Tongue (tissue), 3 donors: ENCODE measurements at places on chromosomes 13 and 19. TPM values are rescaled to one million over a fixed set of nuclear protein-coding genes. Genes with fewer than 3 reads are reported as not detected.

SYNGR4 gene
- total RNA-seq, result not detected

DNA sequence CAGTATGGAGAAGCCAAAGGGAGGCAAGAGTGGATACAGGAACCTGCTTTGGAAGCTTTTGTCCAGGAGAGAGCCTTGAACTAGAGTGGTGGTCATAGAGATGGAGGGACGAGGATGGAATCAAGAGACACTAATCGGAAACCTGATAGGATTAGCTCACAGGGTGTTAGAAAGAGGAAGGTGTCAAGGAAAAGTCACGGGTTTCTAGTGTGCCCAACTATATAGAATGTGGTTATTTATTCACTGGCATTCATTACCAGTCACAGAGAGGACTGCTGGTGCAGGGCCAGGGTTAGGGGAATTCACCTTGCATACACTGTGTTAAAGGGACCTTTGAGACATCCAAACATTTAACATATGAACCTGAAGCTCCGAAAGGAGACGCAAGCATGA is 43.4 kb upstream of the URAD start:
- no peak for DNase-seq

ABHD8 gene
- total RNA-seq, result 15.6 TPM

DNA sequence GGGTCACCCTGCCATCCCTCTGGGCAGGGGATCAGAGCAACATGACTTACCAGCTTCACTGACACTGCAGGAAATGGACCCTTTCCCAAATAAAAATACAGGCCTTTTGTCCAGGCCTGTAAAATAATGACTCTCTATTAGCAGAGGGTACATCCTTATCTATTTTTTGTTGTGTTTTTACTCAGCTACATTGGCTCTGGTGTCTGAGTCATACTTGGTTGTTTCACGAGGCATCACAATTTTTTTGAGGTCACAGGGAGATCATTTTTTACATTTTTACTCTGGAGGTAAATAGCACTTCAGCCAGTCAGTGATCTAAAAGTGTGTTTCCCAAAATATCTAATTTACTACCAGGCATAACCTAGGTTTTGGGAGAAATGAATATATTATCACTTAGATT is 6.9 kb upstream of the HTR2A start:
- DNase-seq, result no peak

DNA sequence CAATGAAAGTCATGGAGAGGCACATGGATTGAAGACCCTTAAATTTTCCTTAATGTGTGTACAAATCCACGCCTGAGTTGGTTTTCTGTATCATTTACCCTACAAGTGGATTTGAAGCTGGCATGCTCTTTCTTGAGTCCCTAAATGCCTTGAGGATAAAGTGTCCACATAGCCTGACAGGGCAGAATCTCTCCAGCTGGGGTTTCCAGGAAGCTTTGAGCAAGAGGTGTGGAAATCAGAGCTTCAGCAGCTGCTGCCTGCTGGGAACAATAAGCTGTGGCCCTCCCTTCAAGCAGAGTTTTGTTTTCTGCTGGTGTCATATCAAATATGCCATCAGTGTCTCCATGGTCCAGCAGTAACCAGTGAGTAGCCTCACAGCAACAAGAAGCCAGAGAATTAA is 120.3 kb upstream of the SERTM1 start:
- peak; percentile 84 for DNase-seq

TNFSF11 gene
- 1.3 TPM for total RNA-seq

- no peak for DNase-seq
Measured at GRCh38 chr13:101555610-101556009, 103.1 kb downstream of the ITGBL1 start.

UPF3A gene
- 48.3 TPM for total RNA-seq

KLK12 gene
- total RNA-seq, result 7.2 TPM

DNA sequence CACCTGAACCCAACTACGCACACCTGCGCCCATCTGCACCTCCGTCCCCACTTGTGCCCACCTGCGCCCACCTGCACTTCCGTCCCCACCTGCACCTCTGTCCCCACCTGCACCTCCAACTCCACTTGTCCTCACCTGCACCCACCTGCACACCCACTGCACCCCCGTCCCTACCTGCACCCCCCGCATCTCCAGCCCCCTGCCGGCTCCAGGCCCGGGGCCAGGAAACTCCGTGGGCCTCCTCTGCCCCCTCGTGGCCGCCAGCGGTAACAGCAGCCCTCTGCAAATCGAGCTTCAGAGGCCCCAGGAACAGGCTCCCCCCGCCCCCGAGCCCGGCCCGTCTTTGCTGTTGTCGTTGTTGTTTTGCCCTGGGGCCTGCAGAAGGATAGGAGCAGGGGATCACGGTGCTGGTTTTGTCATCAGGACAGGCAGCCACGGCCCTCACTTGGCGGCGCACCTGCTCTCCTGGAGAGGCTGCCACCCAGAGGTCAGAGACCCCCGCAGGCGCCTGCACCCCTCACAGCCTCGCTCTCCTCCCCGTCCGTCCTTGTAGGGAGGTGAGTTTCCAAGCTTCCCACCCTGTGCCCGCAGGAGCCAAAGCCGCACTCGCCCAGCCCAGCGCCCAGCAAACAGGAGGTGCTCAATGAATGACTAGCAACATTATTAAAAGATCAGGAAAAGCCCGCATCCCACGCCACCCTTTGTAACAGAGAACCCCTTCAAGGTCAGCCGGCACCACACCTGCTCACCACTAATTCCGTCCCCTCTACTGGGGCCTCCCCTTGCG is 65.4 kb downstream of the GNG7 start:
- peak; percentile 66 for DNase-seq

DNA sequence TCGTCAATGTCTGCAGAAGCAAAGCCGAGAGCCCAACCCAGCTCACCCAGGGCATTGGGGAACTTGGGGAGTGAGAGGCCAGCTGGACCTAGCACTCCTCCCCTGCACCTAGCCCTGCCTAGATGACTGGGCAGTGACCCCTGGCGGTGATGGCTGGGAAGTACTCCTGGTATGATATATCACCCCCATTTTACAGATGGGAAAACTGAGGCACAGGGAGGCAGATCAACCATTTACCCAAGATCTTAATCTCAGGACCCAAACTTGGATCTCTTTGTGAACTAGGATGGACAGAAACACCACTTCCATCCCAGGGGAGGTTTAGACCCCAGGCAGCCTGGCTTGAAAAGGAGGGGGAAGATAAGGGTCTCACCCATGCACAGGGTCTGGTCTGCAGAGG is 43.5 kb downstream of the CCL25 start:
- no peak for DNase-seq

GRCh38 chr19:20664901-20665781 is 3.8 kb upstream of the ZNF626 start:
- peak; percentile 58 for DNase-seq

GRCh38 chr19:11463391-11463790 is 17.5 kb downstream of the ELAVL3 start:
- DNase-seq, result no peak

GRCh38 chr19:20925481-20925880 is 2.4 kb downstream of the ZNF85 start:
- DNase-seq, result no peak

SLC25A41 gene
- total RNA-seq, result 0.41 TPM

GRCh38 chr19:8361921-8362793 is 1.8 kb upstream of the ANGPTL4 start:
- peak; percentile 97 for DNase-seq

DNA sequence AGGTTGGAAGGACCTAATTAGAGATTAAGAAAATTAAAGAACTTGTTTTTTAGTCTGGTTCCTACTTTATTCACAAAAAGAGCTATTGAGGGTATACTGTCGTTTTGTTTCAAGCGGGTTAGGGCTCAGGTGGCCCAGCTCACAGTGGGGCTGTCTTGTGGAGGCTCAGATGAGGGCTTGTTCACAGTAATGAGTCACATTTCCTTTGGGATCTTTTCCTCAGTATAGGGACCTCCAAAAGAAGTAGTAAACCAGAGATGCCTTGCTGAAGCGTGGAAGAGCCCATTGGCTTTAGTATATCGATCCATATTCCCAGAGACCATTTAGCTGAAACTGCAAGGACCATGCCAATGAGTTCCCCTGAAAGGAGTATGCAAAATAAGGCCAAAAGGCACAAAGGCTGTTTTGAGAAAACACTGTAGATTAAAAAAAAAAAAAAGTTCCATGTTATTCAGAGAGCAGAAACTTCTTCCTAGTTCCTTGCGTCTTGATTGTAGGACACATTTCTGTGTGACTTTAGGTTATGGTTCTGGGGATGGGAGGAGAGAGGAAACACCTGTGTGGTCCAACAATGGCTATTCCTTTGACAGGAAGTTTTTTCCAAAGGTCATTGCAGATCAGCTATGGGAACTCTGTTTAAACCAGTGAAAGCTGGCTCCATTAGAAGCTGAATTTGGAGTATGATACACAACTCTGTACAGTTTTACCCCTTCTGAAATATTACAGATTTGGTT is 32.8 kb upstream of the GPI start:
- no peak for DNase-seq

GRCh38 chr13:84263354-84264069 is 381.2 kb upstream of the SLITRK1 start:
- DNase-seq, result no peak

LRRC25 gene
- 1.8 TPM for total RNA-seq

GRCh38 chr19:30071871-30072270 is 129.8 kb downstream of the URI1 start:
- DNase-seq, result no peak

DNA sequence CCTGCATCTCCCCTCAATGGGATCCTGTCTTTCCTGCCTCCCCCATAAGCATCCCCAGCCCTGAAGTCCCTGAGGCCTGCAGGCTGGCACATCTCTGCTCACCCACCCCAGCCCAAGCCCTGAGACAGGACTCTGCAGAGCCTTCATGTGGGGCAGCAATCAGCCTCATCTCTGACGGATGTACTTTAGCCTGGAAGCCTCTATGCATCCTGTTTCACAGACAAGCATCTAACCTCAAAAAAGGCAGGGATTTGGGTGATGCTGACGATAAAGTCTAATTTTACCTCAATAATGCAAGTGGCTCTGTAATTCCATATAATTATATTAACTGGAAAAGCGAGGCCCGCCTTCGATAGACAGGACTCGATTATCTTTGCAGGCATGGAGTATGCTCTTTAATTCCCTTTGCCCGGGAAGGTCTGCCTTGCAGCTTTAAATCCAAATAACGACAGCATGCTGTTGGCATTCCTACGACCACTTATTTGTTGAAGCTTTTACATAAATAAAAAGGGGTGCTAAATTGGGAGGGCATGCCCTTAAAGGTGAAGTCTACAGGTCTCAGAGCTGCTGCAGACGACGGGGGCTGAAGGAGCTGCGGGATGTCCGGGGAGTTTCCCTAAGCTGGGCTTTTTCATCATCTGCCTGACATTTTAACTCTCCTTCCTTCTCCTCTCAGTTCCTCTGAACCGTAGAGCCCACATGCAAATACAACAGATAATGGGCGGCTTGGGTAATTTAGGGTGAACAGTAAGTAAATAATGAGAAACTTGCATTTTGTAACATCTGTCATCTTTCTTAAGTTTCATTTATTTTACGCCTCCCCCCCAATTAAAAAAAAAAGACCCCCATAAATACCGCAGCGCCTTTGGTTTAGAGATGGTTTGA is 211.5 kb downstream of the URI1 start:
- DNase-seq, result no peak

DNA sequence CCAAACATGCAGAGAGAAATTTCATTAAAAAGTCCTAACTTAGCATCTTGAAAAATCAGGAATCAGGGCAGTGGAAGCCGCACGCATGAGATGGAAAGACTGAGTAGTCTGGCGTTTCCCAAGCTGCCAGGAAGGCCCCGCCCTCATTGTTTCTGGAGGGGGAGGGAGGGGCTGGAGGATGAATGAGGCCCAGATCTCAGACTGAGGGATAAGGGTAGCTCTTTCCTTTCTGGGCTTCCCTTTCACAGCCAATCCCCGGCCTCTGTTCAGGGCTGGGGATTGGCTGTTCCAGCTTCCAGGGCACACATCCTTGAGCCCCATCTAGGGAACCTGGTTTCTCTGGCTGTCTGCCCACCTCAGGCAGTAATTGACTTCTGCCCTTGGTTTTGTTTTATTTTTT is 7.3 kb downstream of the C19orf53 start:
- peak; percentile 90 for DNase-seq

GRCh38 chr13:26494571-26495195 is 62.8 kb upstream of the WASF3 start:
- DNase-seq, result no peak

GRCh38 chr19:39401549-39402345 is 4.9 kb upstream of the ZFP36 start:
- DNase-seq, result no peak

F7 gene
- total RNA-seq, result 1.6 TPM

MKNK2 gene
- total RNA-seq, result 115 TPM

DNA sequence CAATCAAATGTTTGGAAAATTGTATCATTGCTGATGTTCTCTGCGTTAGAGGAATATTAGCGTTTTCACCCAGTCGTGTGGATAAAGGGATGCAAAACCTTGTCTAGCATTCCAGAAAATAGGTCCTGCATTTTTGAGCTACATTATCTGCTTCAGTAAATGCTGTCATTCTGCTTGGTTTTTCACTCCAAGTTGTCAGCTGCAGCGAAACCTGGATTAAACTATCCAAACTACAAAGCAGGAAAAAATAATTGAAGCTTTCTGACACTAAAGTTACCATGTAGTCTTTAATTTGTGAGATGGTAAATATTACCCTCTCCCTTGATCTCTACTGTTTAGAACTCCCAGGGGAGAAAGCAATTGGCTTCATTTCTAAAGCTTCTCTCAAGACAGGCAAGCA is 1795.5 kb upstream of the PRR20A start:
- no peak for DNase-seq

NAPSA gene
- total RNA-seq, result 0.51 TPM

DNA sequence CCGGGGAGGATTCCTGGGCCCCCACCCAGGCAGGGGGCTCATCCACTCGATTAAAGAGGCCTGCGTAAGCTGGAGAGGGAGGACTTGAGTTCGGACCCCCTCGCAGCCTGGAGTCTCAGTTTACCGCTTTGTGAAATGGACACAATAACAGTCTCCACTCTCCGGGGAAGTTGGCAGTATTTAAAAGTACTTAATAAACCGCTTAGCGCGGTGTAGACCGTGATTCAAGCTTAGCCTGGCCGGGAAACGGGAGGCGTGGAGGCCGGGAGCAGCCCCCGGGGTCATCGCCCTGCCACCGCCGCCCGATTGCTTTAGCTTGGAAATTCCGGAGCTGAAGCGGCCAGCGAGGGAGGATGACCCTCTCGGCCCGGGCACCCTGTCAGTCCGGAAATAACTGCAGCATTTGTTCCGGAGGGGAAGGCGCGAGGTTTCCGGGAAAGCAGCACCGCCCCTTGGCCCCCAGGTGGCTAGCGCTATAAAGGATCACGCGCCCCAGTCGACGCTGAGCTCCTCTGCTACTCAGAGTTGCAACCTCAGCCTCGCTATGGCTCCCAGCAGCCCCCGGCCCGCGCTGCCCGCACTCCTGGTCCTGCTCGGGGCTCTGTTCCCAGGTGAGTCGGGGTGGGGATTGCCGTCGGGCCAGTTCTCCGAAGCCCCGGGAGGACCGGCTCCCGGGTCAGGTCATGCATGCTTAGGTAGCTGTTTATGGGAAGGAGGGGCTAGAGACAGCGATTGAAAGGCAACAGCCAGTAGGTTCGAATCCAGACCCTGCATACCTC is at the start of gene ICAM1:
TSS of gene ICAM1 (plus strand) at position 505 of the 779 bp plus-strand sequence. CDS start at position 545, 40 bp downstream.
- peak; percentile 49 for DNase-seq

GRCh38 chr13:113050734-113051431 is 54.7 kb upstream of the F7 start:
- DNase-seq, result no peak

ANGPTL4 gene
- total RNA-seq, result not detected
